ENCODE measurements at places on chromosomes 5 and 9.
A peak's percentile ranks its signal among the peaks of the same experiment; 100 is the strongest.

DNA sequence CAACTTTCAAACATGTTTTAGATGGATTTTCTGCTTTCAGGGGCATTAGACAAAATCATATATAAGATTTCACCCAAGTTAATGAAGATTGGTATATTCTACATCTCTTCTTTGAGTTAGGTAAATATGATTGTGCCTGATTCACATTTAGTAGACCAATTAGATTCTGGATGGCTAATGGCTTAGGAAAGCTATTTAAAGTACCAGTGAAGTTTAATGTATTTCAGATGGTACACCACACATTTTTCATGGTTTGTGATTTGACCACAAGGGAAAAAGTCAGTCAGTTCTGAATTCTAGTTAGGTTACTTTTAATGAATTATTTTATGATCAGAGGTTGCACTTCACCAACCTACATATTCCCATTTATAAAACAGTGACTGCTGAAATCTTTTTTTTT lies 409.7 kb downstream of the ADGRV1 start:
- no peak for DNase-seq

DNA sequence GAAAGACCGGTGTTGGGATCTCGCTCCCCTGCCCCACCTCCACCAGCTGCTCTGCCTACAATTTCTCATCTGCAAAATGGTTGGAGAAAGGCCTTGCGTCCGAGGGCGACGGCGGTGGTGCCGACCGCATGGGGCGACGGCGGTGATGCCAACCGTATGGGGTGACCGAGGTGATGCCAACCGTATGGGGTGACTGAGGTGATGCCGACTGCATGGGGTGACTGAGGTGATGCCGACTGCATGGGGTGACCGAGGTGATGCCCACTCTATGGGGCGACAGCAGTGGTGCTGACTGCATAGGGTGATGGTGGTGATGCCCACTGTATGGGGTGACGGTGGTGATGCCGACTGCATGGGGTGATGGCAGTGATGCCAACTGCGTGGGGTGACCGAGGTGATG lies 171.0 kb downstream of the OLFM1 start:
- DNase-seq = no peak

GRCh38 chr9:21711504-21711903 lies 90.9 kb upstream of the MTAP start:
- no peak for DNase-seq

GRCh38 chr5:118956727-118957126 lies 31.6 kb downstream of the DTWD2 start:
- peak; percentile 11 for DNase-seq

GRCh38 chr5:68071736-68072135 lies 143.8 kb upstream of the PIK3R1 start:
- no peak for DNase-seq

DNA sequence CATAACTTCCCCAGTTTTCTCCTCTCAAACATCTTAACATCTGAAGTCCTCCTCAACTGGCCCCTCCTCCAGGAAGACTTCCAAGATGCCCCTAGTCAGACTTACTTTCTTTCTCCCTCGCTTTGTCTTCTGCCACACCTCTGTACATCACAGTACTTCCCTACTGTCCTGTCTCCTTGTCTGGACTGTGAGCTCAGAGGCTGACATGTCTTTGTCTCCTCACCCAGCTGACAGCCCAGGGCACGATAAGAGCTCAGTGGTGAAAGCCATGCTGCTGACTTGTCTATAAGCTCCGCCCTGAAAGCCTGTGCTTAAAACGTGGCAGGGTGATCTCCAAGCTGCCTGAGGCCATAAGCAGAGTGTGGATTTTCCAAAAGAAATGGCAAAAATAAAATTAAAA lies 33.0 kb upstream of the SLC25A51 start:
- DNase-seq = no peak

GRCh38 chr9:21559402-21560280 lies 77.5 kb upstream of the IFNE start:
- DNase-seq = peak; percentile 78
